ENCODE measurements at places on chromosomes 7 and 10.

DNA sequence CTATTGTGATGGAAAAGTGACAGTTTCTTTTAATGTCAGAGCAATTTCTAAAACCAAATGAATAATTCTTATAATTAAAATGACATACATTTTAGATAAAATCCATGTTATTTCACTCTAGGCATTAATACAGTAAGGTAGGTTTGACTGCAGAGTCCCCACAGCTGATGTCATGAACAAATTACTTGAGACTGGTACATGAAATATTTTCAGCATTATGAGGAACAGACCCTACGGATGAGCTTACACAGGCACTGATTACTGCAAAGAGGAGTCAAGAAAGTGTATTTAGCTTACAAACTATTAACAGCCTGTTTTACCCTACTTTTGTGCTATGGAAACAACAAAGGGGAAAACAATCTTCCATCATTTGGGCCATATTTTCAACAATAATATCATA is 8.9 kb downstream of the COL1A2 start:
- DNase-seq, result no peak

GRCh38 chr7:44110719-44111635 is 6.8 kb downstream of the AEBP1 start:
- no peak for DNase-seq

GRCh38 chr7:90655566-90655965 is 59.4 kb downstream of the CDK14 start:
- DNase-seq, result peak; percentile 14

DNA sequence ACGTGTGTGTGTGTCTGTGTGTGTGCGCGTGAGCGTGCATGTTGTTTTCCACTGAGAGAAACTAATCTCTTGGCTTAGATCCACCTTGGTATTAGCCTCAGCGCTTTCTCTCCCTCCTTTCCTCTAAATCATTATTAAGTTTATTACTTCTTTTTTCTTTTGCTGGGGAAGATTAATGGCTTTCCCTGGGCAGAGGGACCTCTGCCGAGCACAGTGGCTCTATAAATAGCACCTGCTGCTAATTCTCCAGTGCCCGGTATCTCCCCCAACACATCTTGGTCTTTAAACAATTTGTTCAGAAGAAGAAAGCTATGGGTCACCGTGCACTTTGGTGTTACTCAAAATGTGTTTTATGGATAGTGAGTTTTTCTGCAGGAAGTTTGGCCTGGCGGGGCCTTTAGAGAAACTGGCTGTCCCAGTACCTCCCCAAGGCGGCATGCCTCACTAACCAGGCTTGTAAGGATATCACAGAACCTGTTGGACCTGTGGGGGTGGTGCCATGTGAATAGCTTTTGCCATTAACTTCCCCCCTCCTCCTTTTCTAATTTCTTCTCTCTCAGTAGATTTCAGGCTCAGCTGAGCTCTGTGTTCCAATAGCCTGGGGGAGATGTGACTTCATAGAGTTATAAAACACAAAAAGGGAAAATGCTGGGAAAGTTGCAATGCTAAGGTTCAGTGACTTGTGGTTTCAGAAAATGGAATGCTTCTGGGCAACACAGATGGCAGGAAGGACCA is 70.1 kb upstream of the RAB11FIP2 start:
- no peak for DNase-seq

DNA sequence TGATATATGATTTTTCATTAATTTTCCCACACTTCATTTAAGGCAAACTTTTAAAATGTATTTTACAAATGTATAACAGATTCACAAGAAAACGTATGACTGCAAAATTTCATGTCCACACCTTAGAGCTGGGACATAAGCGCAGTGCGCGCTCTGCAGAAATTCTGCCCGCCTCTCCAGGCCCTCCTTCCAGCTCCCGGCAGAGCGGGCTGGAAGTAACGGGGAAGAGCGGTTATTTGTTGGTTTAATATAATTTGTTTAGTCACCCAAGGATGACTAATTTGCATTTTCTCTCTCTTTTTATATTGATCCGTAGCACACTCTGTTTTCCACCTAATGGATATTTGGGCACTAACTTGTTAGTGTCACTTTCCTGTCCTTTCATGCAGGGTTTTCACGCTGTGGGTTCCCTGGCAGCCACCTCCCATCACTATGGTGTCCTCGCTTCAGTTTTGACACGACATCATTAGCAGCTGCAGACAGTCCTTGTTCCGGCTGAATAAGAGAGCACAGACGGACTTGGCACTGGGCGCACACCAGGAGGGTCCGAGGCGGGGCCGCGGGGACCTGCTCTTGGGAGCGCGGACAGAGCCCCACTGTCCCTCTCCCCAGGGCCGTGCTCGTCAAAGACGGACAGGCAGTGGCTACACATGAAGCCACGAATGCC is 129.2 kb upstream of the SEC61G start:
- no peak for DNase-seq

- DNase-seq, result no peak
These were observed 123.6 kb upstream of the ANK3 start for GRCh38 chr10:60513281-60513680.

Measured in suppressor macrophage treated with lipopolysaccharide for 1 hour (primary cell).